Mononuclear cell (primary cell): ENCODE measurements at places on chromosomes 5 and 9. TPM values are rescaled to one million over a fixed set of nuclear protein-coding genes. Genes with fewer than 3 reads are reported as not detected.

Gene SERF1A
- total RNA-seq: 11.1 TPM

Gene GARIN3
- not detected for total RNA-seq

Gene GDNF
- total RNA-seq: not detected

Gene SAXO1
- 0.10 TPM for total RNA-seq

Gene POU5F2
- 3.0 TPM for total RNA-seq

Gene MPDZ
- total RNA-seq: 1.3 TPM

Gene ADAMTS6
- total RNA-seq: 4.9 TPM

Gene RFX3
- total RNA-seq: 11.9 TPM

Gene OLFM1
- total RNA-seq: 4.4 TPM

Gene TBC1D2
- total RNA-seq: 8.0 TPM

Gene NRG2
- total RNA-seq: 0.10 TPM

Gene NTNG2
- 1.3 TPM for total RNA-seq

Gene PCDHGA12
- 0.10 TPM for total RNA-seq

Gene FGFR4
- total RNA-seq: 1.2 TPM

Gene GPR107
- total RNA-seq: 19.8 TPM

Gene GPR21
- 3.1 TPM for total RNA-seq

Gene GCNT1
- 1.9 TPM for total RNA-seq

Gene FBXL7
- total RNA-seq: not detected

Gene IFNK
- total RNA-seq: not detected

Gene GAPT
- 9.8 TPM for total RNA-seq

Gene OCLN
- 0.10 TPM for total RNA-seq

Gene FAM169A
- 29.3 TPM for total RNA-seq

Gene IL13
- 0.31 TPM for total RNA-seq

Gene GPR151
- total RNA-seq: not detected

Gene APBA1
- 0.52 TPM for total RNA-seq
